Mammary microvascular endothelial cell (primary cell): ENCODE measurements at places on chromosomes 13 and 19. TPM values are rescaled to one million over a fixed set of nuclear protein-coding genes. Genes with fewer than 3 reads are reported as not detected.

Gene ZNF177
- total RNA-seq = 0.15 and 2.0 TPM in 2 replicates

Gene VSTM2B
- not detected in 2 replicates for total RNA-seq

Gene GRIN2D
- total RNA-seq = 0.40 and 0.64 TPM in 2 replicates

Gene NALCN
- 3.3 and 4.9 TPM in 2 replicates for total RNA-seq

Gene RASA3
- total RNA-seq = 43.3 and 43.6 TPM in 2 replicates

Gene CCL25
- total RNA-seq = not detected in 2 replicates

Gene LACC1
- total RNA-seq = 1.7 and 4.0 TPM in 2 replicates

Gene SIGLECL1
- total RNA-seq = not detected in 2 replicates

Gene LILRB4
- total RNA-seq = not detected in 2 replicates

Gene ZNF69
- total RNA-seq = 5.4 and 9.2 TPM in 2 replicates

Gene BEST2
- total RNA-seq = not detected in 2 replicates

Gene SRRM5
- 0.33 TPM in 1 of 2 replicates, not detected in the other for total RNA-seq

Gene WDR88
- total RNA-seq = not detected in 2 replicates

Gene FGF14
- under 0.01 and 0.13 TPM in 2 replicates for total RNA-seq

Gene CDX2
- not detected in 2 replicates for total RNA-seq

Gene ADAMTSL5
- not detected in 2 replicates for total RNA-seq

Gene ATP4A
- total RNA-seq = not detected in 2 replicates

Gene ZNF98
- total RNA-seq = not detected in 2 replicates

Gene UBE2L5
- 0.73 TPM in 1 of 2 replicates, not detected in the other for total RNA-seq

Gene SULT2A1
- total RNA-seq = not detected in 2 replicates

Gene PINLYP
- total RNA-seq = 0.44 and 1.00 TPM in 2 replicates

Gene AP1M2
- total RNA-seq = not detected in 2 replicates

Gene CEACAM20
- total RNA-seq = not detected in 2 replicates

Gene LIM2
- total RNA-seq = not detected in 2 replicates

Gene LRG1
- total RNA-seq = 0.73 and 0.79 TPM in 2 replicates

Gene CEACAM3
- not detected in 2 replicates for total RNA-seq

Gene DLEU7
- total RNA-seq = not detected in 2 replicates

Gene MRPL34
- 56.7 and 76.8 TPM in 2 replicates for total RNA-seq

Gene ZNF91
- total RNA-seq = 5.6 and 6.6 TPM in 2 replicates

Gene TNNI3
- total RNA-seq = not detected in 2 replicates

Gene TFDP1
- 112 and 125 TPM in 2 replicates for total RNA-seq

Gene ZDHHC20
- 54.0 and 55.0 TPM in 2 replicates for total RNA-seq

Gene FCAR
- total RNA-seq = not detected in 2 replicates
